ENCODE measurements at places on chromosomes 2 and 18. TPM values are rescaled to one million over a fixed set of nuclear protein-coding genes. Genes with fewer than 3 reads are reported as not detected.

The SCN9A gene
- total RNA-seq = 18.7 TPM

DNA sequence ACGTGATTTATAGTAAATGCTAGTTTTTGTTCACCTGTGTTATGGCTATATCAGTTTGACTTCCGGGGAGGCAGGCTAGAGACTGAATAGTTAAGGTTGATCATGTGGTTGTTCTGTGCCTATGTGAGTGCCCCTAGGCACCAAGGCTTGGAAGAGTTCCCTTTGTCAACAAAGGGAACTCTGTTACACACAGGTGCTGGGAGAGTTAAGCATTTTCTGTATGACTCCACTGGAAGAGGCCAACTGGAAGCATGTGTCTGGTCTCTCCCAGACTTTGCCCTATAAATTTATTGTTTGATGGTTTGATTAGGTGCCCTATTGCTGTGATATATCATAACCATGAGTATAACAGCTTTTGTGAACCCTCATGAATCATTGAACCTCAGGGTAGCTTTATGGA lies 63.8 kb downstream of the ARL6IP6 start:
- DNase-seq = no peak

DNA sequence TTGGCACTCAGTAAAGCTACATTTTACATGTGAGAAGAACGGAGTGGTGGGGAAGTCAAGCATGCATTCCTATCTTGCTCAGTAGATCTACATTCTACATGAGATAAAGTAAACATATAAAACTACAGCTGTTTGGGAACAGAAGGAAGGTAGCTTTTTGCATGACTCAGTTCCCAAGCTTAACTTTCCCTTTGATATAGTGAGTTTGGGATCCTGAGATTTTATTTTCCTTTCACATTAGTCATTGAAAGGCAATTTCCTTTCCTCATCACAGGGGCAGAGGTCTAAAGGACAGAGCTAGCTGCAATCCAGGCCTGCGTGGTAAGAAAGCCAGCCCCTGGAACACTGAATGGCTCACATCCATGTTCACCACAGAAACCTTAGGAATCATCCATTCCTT lies 257.2 kb downstream of the SRBD1 start:
- DNase-seq = no peak

The VSNL1 gene
- total RNA-seq = not detected

DNA sequence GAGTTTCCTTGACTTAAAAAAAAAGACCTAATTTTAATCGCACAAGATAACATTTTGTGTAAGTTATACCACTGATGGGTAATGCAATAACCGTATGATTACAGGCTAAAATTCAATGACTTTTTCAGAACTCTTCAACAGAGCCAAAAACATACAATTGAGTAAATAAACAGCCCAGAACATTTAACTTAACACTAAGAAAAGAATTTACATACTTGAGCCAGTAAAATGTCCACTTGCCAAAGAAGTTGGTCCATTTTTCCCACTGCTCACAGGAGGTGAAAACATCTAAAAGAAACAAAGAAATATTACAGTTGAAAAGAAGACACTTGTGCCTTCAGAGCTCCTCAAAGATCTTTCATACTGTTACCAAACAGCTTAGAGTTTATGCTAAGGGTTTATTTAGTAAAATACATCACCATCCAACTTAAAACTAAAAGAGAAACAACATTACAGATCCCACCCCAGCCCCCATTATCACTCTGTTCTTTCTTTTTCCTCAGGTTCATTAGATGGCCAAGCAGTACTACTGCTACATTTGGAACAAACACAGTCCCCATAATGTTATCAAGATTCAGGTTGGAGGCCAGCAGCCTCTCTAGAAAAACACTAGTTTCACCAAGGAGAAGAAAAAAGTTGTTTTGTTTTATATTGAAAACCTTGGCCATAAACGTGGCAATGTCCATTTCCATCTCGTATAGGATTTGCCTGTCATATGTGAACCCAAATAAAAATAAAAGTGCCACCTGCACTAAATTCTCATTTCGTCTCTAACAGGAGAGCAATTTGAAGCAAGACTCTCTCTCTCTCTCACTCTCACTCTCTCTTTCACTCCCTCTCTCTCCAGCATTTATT lies 2.7 kb downstream of the TCF4 start:
- no peak for DNase-seq

The TOGARAM2 gene
- total RNA-seq = 14.3 TPM

GRCh38 chr2:240919161-240919781 lies 13.1 kb downstream of the CROCC2 start:
- peak; percentile 65 for DNase-seq

DNA sequence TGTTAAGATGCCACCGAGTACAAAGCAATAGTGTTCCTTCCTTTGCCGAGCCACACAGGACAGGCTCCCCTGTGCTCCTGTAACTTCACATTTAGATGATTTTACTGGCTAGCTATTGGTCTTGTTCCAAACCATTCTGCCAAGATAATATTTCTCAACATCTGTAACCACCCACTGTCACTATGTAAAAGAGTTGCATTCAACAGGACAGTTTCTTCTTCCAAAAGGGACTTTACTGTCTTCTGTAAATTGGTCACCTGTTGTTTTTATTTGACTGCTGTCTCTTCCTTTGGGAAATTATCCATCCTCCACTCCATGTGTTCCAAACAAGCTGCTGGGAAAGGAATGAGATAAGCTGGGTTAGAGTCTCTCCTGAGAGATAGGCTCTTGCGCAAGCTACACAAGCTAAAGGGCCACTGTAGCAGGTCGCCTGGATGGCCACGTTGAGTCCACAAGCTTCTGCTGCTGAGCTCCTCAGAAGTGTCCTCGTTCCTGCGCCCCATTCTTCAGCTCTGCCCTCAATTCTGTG lies 14.4 kb upstream of the BZW1 start:
- DNase-seq = no peak

DNA sequence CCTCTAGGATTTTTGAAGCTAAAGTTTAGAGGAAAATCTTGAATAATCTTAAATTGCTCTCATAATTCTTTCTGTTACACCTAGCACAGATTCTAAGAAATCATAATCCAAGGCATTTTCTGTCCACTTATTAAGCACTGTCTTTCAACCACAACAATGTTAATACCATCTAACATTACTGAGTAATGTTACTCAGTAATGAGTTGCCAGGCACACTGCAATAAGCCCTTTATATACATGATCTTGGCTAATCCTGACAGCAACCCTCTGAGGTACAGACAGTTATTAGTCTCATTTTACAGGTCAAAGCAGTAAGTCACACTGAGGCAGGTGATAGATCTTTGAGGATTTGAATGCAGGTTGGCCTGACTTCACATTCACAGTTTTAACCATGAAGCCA lies 291.9 kb downstream of the ALK start:
- no peak for DNase-seq

DNA sequence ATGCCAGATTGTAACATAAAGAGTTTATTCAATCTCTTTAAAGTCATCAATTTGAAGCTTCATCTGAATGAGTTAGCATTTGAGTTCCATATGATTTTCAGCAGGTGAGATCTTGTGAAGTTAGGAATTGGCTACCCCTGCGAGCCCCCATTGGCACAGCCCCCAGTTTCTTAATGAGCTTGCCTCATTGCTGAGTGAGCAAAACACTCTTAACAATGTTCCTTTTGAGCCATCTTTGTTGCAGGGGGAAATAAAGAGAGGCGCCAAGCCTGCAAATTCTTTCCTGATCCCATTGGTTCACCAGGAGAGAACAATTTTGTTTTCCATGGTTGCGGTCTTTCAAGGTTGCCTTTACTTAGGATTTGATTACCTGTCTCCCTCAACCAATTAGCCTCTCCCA lies 18.7 kb downstream of the DPP10 start:
- DNase-seq = no peak

DNA sequence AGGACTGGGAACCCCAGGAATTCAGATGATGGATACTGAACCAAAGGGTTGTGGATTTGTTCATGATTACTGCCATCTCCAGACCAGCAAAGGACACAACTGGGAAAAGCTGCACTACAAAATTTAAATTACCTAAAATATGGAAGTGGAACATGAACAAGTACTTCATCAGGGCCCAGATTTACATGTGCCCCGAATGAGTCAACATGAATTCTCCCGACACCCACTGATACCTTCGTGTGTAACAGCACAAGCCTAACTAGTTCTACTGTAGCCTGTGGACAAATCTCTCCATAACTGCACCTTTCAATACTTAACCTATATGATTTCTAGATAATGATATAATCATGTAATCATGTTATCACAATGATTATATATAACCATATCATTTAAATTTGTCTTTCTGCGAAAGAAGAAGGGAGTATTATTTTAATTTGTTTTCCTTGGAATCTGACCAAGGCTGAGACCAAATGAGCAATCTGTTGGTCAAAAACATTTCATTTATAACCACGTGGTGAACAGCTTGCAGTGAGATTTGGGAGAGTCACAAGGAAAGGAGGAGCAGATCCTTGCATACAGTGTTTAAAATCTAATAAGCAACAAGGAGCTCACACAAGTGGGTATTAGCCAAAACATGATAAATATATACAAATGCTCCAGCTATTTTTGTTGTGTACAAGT lies 70.5 kb downstream of the CACNB4 start:
- DNase-seq = no peak

DNA sequence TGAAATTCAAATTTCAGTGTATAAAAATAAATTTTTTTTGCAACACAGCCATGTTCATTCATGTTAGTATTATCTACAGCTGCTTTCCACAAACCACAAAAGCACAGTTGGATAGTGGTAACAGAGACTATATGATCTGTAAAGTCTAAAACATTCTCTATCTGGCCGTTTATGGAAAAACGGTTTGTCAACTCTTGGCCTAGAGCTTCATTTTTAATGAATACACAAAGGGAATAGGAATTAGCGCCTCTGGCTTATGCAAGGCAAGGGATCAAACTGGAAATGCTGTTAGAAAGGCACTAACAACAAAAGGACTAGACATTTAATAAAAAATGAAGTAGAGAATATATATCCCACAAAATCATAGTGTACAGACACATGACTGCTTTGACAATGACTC lies 211.9 kb downstream of the EXOC6B start:
- no peak for DNase-seq

DNA sequence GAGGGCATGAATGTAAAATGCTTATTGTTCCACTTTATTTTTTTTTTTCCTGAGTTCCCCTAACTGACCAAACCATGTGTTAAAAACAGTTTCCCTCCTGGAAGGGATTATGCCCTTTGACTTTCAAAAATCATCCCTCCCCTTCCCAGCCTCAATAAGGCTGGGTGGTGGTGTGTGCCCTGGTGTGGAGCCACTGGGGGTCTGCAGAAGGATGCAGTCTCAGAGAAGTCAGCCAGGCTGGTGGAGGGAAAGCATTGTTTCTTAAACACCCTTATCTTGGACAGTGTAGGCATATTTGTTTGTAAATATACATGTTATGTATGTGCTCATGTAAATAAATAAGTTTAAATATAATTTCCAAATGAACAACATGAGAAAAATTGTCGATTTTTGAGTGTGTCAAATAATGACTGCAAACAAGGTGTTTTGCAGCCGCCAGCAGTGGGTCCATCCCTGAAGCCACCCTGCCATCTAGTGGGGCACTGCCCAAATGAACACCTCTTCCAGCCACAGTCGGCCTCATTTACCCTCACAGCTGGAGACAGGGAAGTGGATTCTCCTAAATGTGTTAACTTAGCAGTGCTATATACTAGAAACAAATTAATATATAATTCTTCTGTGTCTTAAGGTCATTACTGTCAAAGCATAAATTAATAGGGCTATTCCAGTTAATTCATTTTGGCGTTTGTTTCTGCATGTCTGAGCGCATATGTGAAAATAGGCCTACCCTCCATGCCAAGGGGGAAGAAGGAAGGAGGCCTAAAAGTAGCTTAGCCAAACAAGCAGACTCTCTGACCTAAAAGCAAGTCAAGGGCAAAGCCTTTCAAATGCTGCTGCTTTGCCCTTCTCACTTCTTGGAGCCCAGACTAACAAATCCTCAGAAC lies 209.6 kb upstream of the PIK3C3 start:
- no peak for DNase-seq

Measured in spleen (tissue), 13 donors.